Activated CD4-positive, CD25-positive, alpha-beta regulatory T cell treated with anti-CD3 and anti-CD28 coated beads, Interleukin-2, amount 50 U/mL, for 16 hours (primary cell): ENCODE measurements at places on chromosomes 5 and 9.

- DNase-seq, result no peak
These were observed 165.2 kb downstream of the SLC25A46 start for GRCh38 chr5:110903966-110904365.

DNA sequence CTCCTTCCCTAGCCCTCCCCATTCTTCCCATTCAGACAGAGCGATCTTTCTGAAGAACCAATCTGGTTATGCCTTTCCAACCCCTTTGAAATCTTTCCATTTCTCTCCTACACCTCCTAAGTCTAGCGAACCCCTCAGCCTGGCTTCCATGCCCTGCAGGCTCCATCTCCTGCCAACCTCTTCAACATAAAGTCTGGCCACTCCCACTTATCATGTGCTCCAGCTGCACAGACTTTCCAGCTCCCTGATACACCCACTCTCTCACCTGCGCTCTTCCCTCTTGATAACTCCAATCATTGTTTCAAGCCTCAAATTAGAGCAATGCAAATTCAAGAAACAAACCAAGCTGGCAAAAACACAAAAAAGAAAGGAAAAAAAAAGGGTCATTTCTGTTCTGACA lies 3.8 kb upstream of the ORM1 start:
- DNase-seq, result no peak

GRCh38 chr9:33782395-33783152 lies 12.8 kb upstream of the PRSS3 start:
- DNase-seq, result no peak

GRCh38 chr9:136399176-136400037 lies 563 bp downstream of the SNAPC4 start:
- no peak for DNase-seq

GRCh38 chr9:107784235-107784958 lies 294.8 kb upstream of the KLF4 start:
- no peak for DNase-seq

DNA sequence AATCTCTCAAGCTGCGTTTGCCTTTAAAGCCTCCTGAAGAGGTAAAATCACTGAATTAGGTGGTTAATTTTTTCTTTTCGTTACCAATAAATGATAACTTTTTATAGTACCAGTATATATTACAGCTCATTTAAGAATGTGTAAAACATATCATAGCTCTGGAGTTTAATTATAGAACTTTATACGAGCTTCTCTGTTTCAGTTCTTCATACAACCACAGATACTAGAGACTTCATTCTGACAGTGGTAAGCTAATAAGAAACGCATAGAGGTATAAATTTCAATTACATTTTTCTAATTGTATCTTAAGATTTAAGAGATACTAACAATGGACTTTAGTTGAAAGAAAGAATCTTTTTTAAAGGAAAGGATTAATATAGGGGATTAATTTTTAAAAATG lies 73.9 kb downstream of the PBX3 start:
- DNase-seq, result no peak

- DNase-seq, result no peak
These were observed 17.4 kb downstream of the CEP78 start for GRCh38 chr9:78253285-78253684.

GRCh38 chr5:96668725-96669124 lies 6.5 kb downstream of the CAST start:
- DNase-seq, result no peak

- DNase-seq, result no peak
These were observed 1076.7 kb downstream of the NR2F1-AS1 start for GRCh38 chr5:92504346-92504745.

GRCh38 chr5:76818844-76819831 lies at the start of gene F2RL1:
F2RL1 (plus strand) TSS chr5:76819030; CDS start chr5:76819183, 153 bp downstream.
- no peak for DNase-seq

DNA sequence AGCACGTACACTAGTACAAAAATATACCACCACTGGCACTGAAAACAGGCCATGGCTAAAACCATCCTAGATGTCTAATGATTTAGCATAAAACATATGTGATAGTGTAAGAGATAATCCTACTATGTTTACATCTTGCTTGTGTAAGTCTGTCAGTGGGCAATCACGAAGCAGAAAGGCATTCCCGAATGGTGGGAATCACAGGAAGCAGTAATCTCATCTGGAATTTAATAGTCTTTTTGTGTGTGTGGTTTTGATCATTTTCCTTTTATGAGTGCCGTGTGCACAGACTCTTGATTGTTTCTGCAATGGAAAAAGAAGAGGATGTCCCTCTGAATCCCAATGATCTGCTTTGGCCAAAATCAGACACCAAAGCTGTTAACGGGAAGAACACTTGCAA lies 200.5 kb downstream of the EBF1 start:
- DNase-seq, result no peak

GRCh38 chr5:32190095-32190494 lies 16.0 kb upstream of the GOLPH3 start:
- no peak for DNase-seq

- DNase-seq, result no peak
These were observed 7.9 kb downstream of the CMYA5 start for GRCh38 chr5:79697222-79698170.

GRCh38 chr5:31119938-31120641 lies 73.4 kb upstream of the CDH6 start:
- no peak for DNase-seq

DNA sequence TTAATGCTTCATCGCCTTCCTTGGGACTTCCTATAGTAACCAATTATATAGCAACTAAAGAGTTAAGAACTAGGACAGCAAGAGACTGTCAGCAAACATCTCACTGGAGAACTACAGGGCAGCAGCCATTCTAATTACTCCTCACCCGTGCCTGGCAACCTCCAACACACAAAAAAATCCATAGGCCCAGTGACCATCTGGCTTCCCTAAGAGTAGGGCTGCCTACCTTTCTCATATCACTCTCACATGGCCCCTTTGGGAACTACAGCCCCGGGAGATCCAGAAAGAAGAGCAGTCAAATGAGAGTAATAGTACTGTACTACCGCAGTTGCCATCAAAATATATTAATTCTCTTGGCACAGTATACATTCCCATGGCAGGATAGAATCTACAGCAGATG lies 5.7 kb downstream of the DCAF10 start:
- no peak for DNase-seq

- DNase-seq, result no peak
These were observed 505.3 kb downstream of the CCDC171 start for GRCh38 chr9:16058131-16058549.

DNA sequence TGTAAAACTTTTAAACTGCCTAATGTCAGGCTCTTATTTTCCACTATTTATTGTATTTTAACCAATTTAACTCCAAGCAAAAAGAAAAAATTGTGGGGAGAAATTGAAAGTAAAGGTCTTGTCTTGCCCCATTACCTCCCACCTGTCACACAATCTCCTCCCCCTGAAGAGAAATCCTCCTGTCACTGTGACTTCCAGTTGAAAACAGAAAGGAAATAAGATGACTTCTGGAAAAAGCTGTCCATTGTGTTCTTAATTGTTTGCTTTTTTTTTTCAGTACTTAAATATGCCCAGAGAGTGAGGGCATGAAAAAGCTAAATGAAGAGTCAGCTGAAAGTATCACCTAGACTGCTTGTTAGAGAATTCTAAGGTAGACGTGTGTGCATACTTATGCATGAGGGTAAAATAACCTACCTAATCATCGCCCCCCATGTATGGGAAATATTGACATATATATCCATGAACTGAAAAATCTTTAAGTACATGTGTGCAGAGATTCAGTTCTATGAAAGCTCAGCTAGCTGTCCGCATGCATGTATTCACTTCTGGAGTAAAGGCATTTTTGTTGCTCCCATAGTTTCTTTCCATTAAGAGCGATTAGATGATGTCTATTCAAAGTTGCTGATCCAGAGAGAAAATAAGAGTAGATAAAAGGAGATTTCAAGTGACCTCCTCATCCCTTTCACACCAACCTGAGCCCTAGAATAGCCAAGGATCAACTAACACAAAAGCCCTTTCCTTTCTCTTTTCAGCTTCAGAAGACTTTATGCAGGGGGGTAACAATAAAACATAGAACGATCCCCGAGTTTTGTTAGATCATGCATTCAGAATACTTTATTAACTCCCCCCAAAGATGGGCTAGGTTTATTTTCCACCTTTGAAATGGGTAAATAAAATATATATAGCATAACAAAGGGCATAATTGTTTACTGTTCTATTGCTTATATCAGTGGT lies 5.3 kb downstream of the NR2F1-AS1 start:
- no peak for DNase-seq

DNA sequence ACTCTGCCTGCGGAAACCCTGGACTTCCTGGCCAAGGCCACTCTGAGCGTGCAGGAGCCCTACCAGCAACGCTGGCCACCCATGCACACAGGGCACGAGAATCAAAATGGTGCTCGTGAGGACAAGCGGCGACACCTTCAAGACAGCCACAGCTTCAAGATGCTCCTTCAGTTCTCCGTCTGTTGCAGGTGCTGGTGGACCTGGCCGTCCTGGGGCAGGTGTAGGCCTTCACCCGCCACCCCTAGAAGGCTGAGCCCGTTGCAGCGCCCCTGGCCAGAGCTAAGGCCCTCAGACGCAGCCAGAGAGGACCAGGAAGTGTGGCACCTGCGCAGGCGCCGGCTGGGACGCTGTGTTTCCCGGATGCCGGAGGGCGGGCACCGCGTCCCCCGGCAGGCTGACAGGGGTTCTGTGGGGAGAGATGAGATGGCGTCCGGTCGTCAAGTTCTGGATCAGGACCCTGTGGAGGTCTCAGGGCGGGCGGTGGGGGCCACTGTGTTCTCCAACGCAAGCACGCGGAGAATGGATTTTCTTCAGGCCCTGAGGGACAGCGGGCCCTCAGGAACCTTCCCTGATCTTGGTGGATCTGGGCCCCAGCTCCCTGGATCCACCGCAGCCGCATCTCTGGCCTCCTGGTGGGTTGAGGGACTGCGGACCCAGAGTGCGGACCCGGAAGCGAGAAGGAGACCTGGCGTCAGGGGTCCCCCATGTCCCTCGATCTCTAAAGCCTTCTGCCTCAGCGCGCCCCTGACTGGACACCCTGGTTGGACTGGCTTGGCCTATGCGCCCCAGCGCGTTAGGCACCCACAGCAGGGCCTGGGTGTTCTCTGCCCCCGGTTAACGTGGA lies 1770.8 kb upstream of the CDH9 start:
- DNase-seq, result no peak
